ENCODE measurements at places on chromosomes 12 and 14. TPM values are rescaled to one million over a fixed set of nuclear protein-coding genes. Genes with fewer than 3 reads are reported as not detected.
A peak's percentile ranks its signal among the peaks of the same experiment; 100 is the strongest.

DNA sequence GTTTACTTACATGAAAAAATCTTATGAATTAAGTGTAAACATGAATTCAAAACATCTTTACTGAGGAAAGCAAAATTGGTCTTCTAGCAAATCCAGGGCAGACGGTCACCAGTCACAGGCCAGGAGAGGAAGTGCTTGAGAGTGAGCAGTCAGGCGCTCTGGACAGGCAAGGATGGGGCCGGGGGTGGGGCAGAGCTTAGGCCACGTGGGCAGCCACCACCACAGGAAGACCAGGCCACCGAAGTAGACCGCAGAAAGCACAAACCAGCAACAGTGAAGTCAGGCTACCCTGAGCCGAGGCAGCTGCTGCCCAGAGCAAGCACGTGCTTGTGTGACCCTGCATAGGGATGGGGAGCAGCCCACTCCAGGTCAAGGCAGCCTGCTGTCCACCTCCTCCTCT, 33.5 kb downstream of the SLC6A12 start:
- peaks cover 12% of the 10 kb centered on the region for H3K4me1 ChIP-seq
- no peak overlapping the region for H3K27ac ChIP-seq
- no peaks in the 10 kb centered on the region for H3K27me3 ChIP-seq
- no peaks in the 10 kb centered on the region for H3K36me3 ChIP-seq

DNA sequence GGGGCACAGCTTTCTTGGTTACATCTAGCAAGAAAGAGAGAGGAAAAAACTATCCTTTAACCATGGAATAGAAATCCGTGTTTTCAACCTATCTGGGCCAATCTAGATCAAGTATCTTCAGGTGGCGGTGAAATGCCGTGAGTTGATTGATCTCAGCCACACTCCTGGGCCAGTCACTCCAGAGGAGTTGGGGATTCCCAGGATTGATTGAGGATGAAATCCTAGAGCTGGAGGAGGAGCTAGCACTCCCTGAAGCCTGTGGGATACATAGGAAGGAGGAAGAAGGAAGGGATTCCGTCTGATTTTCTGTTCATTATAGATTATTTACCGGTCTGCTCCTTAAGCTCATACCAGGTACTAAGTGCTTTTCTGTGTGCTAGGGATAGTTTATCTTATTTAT, 106.3 kb upstream of the ARID2 start:
- no peak overlapping the region for H3K4me3 ChIP-seq
- DNase-seq, result no peak
- peaks cover 7% of the 10 kb centered on the region for H3K4me1 ChIP-seq
- H3K36me3 ChIP-seq, result no peaks in the 10 kb centered on the region
- H3K27ac ChIP-seq, result no peak overlapping the region

- peak within 1 kb of the TSS; percentile 47 for H3K4me3 ChIP-seq
- peaks cover 43% of the 10 kb centered on the region for H3K4me1 ChIP-seq
- H3K36me3 ChIP-seq, result no peaks in the 10 kb centered on the region
- H3K27ac ChIP-seq, result peak within 1 kb of the TSS; percentile 81
- DNase-seq, result peak; percentile 51
- H3K27me3 ChIP-seq, result no peaks in the 10 kb centered on the region
Observed at GRCh38 chr12:122730215-122731014, at the start of gene HCAR1. Gene HCAR1 (minus strand): TSS chr12:122730844. CDS start chr12:122730339, 505 bp downstream.

DNA sequence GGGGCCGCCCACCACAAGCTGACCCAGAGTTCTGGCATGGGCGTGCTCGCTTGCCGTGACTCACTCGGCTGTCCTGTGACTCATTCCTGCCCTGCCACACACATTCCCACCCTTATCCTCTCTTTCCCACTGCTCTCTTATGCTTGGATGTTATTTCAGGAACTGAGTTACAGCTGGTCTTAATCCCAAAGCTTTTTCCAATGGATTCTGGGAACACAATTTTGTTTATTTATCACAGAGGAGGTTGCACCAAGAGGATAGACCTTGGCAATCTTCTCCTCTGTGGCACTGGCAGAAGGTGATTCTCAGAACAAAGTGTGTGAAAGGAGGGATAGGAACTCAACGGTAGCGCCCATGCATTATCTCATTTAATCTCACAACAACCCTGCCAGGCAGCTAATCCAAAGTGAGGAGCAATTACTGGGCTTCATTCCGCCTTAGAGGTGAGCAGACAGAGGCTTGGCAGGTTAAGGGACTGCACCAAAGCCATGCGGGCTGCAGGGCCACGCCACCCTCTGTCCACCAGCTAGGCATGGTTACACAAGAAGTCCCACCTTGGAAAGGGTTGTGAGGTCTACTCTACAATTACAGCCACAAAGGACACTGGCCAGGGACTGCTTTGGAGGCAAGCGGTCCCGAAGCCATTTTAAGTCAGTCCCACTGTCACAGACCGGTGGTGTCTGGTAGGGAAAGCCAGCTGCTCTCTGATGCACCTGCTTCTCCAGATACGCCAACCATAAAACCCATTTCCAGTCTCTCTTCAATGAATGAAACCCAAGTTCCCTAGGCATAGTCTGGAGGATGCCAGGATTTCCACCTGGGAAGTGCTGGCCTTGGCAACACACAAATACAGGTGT, 32.9 kb downstream of the SYNE3 start:
- DNase-seq, result no peak
- peak overlapping the region; percentile 51 for H3K27ac ChIP-seq
- H3K4me3 ChIP-seq, result no peak overlapping the region
- H3K36me3 ChIP-seq, result peaks cover 2% of the 10 kb centered on the region

- H3K27me3 ChIP-seq, result no peaks in the 10 kb centered on the region
- peaks cover 4% of the 10 kb centered on the region for H3K36me3 ChIP-seq
- DNase-seq, result no peak
Observed at GRCh38 chr14:58280954-58281787, 17.2 kb upstream of the ARID4A start.

DNA sequence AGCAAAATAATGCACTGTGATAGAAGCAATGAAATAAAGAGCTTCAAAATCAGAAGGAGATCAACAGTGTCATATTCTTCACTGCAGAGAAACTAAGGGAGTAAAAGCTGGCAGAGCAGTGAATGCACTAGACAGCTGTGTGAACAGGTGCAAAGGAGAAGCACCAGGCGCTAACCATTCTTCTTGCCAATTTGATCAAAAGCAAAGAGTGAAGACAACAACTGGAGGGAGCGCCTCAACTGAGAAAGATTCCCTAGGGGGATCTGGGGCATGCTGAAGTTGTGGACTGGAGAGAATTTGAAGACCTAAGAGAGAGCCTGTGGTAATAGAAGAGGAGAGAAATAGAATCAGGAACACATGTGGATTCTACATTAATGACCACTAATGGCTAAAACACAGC, 50.4 kb upstream of the OVCH1 start:
- H3K4me1 ChIP-seq, result no peaks in the 10 kb centered on the region
- H3K27ac ChIP-seq, result no peak overlapping the region
- no peak for DNase-seq

DNA sequence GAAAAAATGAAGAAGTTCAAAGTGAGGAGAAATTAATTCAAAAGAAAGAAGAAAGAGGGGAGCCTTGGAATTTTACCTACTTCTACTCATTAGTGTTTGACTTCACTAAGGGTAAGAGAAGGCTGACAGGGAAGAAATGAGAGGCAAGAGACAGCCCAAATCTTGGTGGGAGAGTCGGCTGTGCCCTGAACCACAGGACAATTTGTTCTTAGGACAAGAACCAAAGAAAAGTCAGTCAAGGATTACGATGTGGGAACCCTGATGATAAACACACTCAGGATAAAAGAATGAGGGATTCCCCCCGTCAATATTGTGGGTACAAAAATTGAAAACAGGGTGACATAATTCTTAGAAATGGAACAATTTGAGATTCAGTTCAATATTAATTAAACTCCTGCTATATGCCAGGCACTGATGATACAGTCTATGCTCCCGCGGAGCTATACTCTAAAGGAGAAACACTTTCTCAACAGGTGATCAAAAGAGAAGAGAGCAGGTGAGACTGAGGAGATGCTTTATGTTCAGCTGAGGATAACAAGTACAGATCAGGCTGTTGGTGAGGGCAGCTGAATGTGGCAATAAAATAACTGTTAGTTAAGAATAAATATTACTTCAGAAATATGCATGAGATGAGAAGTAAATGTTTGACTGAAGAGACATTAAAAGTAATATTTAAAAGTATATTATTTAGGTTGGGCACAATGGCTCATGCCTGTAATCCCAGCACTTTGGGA, 175.4 kb downstream of the SLC25A21 start:
- DNase-seq, result no peak
- H3K27me3 ChIP-seq, result no peaks in the 10 kb centered on the region

- no peaks in the 10 kb centered on the region for H3K36me3 ChIP-seq
- DNase-seq, result no peak
- no peak overlapping the region for H3K27ac ChIP-seq
- H3K27me3 ChIP-seq, result no peaks in the 10 kb centered on the region
- no peak overlapping the region for H3K4me3 ChIP-seq
- no peaks in the 10 kb centered on the region for H3K4me1 ChIP-seq
Observed at GRCh38 chr14:20197459-20197858, 6.8 kb downstream of the OR11G2 start.

Gene CCDC60
- not detected for total RNA-seq

Gene GYS2
- 0.66 TPM for total RNA-seq

Gene KRT72
- total RNA-seq, result not detected

Gene IAPP
- total RNA-seq, result not detected

Gene TRAF3
- total RNA-seq, result 18.3 TPM

Gene OR6C3
- total RNA-seq, result not detected

Gene INSM2
- not detected for total RNA-seq

All from Caco-2 (cell line).